ENCODE measurements at places on chromosomes 13 and 19.
A peak's percentile ranks its signal among the peaks of the same experiment; 100 is the strongest.

GRCh38 chr19:39846678-39847486, 703 bp upstream of the FBL start:
- DNase-seq = peak; percentile 28

DNA sequence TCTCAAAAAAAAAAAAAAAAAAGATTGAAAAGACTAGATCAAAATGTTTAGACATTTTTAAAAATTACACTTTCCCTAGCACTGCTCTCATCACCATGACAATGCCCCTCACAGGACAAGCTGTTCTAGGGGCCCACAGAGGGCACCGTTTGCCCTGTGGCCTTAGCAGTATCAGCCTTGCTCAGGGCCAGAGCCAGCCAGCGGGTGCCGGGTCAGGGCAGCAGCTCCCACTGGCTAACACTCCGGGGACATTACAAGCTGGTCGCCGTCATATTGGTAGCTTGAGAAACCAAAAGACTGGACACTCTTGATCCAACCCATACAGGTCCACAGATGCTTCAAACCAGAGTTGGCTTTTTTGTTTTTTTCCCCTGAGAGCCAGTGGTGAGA, 18.0 kb downstream of the CAPN12 start:
- no peak for DNase-seq

DNA sequence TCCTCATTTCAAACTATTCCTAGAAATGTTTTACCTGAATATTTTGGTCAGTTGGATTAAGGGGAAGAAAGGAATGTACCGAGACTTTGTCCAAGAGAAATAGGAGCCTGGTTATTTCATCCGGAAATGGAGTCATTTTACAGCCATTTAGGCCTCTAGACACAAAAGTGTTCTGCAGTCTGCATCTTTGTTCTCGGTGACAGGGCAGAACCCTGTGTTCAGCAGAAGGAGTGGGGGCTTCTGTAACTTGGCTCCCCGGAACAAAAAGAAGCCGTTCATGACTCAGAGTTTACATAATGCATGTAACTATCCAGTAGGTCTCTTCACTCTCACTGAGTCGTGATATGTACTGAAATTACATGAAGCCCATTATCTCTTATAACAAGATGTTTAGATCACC, 21.6 kb upstream of the FNDC3A start:
- no peak for DNase-seq

DNA sequence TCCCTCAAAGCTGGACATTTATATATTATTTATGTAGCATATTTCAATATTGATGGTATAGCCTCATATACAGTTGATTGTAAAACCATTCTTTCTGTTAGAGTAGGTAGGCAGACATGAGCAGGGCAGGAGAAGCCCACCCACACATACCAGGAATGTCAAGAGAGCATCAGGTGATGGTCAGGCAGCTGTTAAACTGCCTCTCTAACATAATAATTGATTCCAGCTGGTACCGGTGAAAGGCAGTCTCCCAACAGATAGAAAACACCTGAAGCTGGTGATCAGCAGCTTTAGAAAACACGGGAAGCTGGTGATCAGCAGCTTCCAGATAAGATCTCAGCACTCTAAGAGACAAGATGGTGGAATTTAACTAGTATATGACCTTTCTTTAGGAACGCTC, 132.9 kb downstream of the SLITRK6 start:
- no peak for DNase-seq

Data from NB4 (cell line).